Stimulated activated CD4-positive, alpha-beta T cell treated with anti-CD3 and anti-CD28 coated beads, Interleukin-12 subunit alpha, Interleukin-12 subunit beta, amount 100 ng/mL, for 4 hours (primary cell): ENCODE measurements at places on chromosomes 12 and 14.

DNA sequence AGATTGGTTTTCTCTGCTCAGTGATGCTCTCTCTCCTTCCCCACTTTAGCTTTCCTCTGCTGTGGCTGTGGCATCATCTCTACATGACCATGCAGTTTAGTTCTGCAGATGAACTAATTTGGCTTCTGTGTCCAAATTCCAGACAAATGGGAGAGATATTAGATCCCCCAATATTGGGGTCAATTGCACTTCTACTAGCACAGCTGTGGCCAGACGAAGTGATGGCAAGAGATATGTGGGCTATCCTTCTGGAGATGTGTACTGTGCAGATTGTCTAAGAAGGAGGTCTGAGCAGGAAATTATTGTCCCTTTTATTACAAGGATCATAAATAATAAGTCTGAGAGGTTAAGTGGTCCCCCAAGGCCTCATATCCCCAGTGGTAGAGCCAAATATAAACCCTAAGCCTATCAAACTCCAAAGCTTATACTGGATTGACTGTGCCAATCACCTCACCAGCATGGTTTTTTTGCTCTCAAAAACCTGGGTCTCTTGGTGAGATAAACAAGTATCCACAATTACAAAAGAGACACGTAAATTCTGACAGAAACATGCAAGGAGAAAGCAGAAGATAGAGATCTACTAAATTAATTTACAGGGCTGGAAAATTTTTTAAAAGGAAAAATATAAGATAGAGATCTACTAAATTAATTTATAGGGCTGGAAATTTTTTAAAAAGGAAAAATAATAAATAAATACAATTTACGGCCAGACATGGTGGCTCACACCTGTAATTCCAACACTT is 29.1 kb upstream of the GCH1 start:
- no peak for DNase-seq

- DNase-seq, result no peak
Observed at GRCh38 chr12:98351089-98351488, 164.3 kb upstream of the TMPO start.

GRCh38 chr14:98181241-98181640 is 1090.8 kb downstream of the BCL11B start:
- DNase-seq, result no peak

DNA sequence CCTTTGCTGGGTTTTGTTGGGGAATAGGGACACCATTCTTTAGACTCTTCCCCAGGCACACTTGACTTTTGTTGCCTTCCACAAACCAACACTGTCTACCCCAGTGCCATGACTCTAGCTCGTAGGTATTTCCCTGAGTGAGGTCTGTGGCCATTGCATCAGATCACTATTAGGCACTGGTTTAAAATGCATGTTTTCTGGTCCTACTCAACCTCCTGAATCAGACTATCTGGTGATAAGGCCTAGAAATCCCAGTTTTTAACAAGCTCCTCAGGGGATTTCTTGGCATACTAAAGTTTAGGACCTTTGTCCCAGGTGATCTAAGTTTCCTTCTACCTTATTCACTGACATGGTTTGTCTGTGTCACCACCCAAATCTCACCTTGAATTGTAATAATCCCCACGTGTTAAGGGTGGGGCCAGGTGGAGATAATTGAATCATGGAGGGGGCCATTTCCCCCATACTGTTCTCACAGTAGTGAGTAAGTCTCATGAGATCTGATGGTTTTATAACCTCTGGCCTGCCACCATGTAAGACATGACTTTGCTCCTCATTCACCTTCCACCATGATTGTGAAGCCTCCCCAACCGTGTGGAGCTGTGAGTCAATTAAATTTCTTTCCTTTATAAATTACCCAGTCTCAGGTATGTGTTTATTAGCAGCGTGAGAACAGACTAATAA is 87.8 kb upstream of the PSMC1 start:
- DNase-seq, result no peak

GRCh38 chr12:6265038-6265405 is 45.5 kb upstream of the PLEKHG6 start:
- no peak for DNase-seq

GRCh38 chr14:32722631-32723183 is 216.0 kb upstream of the NPAS3 start:
- DNase-seq, result no peak

GRCh38 chr14:100824901-100825712 is 811 bp upstream of the MEG3 start:
- no peak for DNase-seq

GRCh38 chr14:74611650-74612349 is at the start of gene LTBP2:
LTBP2 (minus strand) TSS chr14:74612237; CDS start chr14:74611944, 293 bp downstream.
- DNase-seq, result peak; percentile 12

DNA sequence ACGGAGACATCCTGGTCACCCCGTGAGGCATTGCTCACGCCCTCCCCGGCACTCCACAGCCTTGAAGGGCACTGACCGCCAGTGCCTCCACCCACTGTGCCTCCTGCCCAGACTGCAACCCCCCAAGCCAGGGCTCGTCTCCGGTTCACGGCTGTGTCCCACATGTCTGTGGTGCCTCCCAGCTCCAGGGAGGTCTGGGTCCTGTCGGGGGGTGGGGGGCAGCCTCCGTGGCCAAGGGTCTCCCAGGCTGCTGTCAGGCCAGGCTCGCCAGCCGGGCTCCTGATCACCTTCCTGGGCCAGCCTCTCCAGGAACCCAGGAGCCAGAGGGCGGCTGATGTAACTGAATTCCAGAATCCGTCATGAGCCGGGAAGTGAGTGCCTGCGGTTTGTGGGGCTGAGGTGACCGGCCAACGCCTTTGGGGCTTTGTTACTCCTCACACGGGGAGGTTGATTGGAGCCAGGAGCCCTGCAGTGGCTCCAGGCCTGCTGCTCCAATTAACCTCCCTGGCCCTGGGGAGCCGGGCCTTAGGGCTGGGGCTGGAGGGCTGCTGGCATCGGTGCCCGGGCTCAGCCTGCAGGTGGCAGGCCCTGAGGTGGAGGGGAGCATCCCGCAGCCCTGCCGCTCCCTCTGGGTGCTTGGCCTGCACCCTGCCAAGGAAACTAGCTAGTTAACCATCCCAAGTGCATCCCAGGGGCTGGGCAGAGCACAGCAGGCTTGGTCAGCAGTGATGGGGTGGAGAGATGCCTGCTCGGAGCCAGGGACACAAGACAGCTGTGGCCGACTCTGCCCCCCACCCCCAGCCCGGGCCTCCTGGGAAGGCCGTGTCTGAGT is 36.4 kb upstream of the FBRSL1 start:
- DNase-seq, result no peak

GRCh38 chr12:82912406-82912805 is 225.7 kb downstream of the TMTC2 start:
- no peak for DNase-seq

GRCh38 chr12:22248121-22248520 is 86.4 kb downstream of the ST8SIA1 start:
- no peak for DNase-seq

DNA sequence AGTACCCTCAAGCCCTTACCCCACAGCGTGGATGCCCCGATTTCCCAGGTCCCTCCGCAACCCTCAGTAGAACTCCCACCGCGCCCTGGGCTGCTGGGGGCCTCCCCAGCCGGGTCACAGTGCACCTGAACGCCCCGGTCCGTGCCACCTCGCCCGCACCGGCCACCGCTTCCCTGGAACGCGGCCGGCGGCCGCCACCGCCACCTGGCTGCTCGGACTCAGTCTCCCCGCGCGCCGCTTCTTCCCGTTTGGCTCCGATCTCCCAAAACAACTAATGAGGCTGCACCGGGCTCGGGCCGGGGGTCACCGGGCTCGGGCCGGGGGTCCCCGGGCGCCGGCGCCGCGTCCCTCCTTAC is 1.0 kb downstream of the ITPK1 start:
- DNase-seq, result peak; percentile 15

DNA sequence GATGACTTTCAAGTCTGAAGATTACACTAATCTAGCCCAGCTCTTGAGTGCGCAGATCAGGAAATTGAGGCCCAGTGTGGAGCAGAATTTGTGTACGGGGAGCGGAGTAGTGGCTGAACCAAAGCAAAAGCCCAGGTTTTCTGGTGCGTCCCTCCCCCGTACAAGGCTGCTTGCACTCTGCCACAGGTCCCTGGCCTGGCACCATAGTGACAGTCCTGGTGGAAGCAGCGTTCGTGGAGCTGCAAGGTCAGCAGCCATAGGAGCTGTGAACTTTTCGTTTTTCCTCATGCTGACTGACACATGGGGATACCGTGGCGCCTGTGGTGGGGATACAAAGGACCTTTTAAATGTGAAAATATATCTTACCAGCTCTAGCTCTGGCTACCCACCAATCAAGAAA is 1.7 kb downstream of the EVL start:
- DNase-seq, result no peak

DNA sequence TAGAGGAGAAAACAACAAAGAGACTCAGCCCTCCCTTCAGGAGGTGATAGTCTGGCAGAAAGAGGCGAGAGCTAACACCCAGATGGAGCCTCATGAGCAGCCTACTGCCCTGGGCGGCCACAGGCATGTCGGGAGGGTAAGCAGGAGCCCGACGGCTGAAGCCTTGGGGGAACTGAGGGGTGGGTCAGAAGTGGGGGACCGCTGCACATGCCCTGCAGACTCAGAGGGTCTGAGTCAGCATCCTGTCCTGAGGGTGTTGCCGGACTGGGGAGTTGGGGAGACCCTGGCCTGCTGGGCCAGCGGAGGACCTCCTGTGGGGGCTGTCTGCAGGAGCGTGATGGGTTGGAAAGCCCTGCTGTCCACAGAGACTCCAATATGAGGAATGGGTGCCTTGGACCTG is 15.9 kb upstream of the INF2 start:
- DNase-seq, result no peak

DNA sequence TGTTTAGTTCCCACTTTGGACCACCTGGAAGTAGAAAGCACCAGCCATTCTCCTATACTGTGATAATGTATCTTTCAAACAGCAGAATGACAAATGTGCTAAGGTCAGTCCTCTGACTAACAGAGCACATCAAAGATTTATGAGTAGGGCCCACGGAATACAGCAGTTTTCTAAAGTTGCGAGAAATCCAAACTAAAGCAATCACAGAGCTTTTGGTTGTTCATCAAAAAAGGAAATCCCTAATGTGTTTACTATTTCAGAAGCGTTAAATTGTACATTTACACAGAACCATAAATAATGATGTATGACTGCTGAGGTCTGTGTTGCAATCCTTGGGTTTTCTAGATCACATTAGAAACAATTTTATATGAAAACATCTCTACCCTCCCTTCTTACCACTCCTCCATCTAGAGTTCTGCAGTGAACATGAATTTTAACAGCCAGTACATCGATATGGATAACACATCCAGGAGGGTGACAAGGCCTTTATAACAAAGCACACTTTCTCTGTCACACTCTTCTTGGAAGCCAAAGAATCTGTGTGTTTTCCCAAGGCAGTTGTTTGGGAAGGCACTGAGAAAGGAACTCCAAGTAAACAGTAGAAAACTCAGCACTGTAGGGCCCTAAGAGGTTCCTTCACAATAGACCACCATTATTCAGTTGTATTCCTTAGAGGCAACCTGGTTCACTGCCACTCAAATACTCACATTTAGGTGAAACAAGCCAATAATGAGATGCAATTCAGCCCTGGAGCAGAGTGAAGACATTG is 7.3 kb downstream of the KITLG start:
- no peak for DNase-seq

DNA sequence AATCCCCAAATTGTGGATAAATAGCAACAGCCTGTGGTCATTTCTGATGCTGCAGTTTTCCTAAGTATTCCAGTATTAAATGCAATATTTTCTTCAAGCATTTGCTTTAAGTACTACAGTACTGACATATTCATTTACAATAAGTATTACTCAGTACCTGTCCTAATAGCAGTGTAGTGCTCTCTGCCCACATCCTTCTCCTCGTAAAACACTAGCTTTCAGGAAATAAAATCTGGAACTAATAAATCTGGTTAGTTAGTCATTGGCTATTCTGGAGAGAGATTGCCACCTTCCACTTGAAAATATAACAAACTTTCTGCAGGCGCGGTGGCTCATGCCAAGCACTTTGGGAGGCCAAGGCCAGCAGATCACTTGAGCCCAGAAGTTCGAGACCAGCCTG is 441.5 kb downstream of the PRKD1 start:
- no peak for DNase-seq

DNA sequence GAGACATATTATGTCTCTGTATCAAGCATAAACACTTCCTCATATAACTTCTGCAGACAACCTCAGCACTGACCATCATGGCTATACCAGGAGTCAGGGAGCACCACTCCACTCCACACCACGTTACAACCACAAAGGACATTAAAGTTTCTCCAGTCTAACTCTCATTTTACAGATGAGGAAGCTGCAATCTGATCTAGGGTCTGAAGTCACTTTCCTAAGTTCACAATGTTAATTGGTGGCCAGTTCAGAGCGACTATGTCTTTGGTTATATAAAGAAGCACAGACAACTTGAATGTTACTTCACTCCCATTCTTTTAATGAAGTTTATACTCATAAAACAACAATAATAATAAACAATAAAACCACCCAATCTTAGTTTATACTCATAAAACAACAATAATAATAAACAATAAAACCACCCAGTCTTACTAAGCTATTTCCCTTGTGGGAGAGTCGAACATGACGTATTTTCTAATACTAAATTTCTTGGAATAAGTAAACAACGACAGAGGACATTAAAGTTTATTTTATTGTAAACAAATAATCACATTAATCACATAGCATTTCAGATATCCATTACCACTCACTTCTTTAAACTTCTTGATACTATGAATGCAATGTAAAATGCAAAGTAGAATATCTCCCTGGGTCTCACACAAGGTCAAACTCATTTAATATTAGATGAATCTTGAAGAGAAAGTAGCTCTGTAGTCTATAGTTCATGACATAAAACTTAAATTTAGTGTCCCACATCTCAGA is 72.4 kb upstream of the SSTR1 start:
- no peak for DNase-seq

DNA sequence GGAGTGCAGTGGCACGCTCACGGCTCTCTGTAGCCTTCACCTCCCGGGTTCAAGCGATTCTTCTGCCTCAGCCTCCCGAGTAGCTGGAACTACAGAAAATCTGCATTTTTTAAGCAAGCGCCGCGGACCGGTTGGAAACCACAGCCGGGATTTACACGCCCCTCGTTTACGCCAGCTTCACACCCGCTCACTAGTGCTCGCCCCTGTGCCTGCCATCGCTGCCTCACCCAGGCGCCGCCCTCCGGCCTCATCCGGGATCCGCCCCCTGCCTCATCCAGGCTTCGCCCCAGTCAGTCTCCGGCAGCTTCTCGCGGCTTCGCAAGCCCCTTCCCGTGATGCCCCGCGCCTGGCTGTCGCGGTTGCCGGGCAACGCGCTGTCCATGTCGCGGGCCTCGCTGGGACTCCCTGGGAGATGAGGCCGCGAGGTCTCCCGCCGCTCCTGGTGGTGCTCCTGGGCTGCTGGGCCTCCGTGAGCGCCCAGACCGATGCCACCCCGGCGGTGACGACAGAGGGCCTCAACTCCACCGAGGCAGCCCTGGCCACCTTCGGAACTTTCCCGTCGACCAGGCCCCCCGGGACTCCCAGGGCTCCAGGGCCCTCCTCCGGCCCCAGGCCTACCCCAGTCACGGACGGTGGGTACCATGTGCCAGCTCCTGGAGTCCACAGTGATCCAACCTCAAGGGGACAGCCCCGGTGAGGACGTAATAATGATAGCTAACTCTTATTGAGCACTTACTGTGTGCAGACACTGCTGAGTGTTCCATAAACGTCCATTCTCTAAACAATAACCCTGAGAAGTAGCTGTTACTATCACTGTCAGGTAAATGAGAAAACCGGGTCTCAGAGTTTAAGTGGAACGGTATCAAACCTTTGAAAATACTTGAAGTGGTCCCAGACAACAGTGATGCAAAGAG is at the start of gene TCTN1:
TSS of gene TCTN1 (plus strand) at position 359 of the 914 bp plus-strand sequence. CDS start at position 413, 54 bp downstream.
- peak; percentile 96 for DNase-seq
